ENCODE measurements at places on chromosomes 11 and 22.

DNA sequence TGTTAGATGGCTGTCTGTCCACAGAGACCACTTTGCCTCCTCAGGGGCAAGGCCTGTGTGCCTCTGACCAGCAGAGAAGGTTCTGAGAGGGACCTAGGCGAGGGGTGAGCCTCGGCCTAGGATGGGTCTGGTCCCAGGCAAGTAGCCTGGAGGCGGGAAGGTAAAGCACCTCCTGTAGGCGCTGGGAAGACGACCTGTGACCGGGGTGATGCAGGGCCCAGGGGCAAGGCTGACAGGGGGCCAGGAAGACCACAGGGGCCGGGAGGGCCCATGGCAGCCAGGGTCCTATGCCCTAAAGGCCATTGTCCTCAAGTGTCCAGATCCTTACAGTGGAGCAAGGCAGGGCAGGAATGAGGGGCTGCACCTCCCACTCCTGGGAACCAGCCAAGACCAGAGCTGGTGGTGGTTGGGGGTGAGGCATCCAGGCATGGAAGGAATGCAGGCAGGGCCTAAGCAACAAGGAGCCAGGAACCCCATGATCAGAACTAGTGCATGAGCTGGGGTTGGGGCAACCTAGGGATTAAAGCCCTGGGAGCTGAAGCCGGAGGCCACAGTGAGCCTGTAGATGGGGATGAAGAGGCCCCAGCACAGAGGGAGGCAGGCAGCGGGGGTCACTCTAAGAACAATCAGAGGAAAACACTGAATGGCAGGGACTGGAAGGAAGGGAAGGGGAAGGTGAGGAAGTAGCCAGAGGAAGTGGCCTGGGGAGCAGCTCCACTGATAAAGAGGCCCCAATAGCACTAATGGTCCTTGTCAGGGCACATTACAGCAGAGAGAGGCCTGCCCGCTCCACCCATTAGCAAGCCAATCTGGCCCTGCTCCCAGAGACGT lies 32.9 kb upstream of the KLHL35 start:
- no peak for DNase-seq

GRCh38 chr11:61095021-61095420 lies 7.3 kb upstream of the CD5 start:
- DNase-seq = no peak

DNA sequence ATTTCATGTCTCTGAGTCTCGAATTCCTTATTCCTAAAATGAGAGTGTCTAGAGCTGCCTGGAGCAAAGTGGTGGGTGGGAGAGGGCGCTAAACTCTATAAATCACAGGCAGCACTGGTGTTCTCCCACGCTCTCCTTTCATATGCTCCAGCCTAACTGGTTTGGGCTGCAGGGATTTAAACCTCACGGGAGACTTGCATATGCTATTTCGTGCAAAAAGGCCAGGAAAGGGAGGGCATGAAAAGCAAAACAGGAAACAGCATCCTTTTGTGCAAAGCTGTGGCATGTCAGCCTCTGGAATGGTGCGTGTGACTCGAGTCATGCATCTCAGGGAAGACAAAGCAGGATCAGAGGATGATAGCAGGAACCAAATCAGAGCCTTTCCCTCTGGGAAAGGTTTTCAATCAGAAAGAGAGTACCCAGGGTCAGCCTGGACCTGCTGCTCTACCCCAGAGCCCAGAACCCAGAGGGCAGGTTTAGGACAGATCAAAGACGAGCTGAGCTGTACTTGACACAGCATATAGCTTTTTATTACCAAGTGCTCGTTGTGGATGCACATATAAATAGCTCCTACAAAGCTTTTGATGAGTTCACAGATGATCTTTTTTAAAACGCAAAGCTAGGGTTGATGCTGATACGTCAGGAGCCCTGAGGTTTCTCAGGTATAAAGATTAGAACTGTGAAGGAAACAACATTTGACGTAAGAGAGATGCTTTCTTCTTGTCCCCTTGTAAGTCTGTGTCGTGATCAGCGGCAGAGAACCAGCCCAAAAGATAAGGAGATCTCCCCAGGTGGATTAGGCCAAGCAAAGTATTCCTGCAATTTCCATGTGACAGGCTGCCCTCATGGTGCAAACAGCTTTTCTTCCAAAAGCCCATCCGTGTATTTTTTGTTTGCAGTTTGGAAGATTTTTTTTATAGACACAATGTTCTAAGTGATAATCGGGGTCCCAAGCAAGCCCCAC lies 46.2 kb upstream of the YWHAH start:
- no peak for DNase-seq

DNA sequence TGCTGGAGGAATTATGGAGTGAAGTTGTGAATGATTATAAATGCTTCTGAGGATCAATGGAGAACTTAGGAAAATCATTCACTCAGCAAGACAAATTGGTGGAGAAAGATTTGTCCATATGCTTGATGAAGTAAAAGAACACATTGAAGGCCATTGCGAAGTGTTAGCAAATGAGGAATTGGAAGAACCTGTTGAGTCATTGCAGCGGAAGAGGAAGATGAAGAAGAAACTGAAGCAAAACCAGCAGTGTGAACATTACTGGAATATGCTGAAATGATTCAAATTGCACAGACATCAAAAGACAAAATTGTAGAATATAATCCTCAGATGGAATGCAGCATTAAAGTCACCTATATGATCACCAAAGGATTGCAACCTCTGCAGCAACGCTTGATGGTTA lies 168.1 kb downstream of the ADAMTS15 start:
- DNase-seq = no peak

DNA sequence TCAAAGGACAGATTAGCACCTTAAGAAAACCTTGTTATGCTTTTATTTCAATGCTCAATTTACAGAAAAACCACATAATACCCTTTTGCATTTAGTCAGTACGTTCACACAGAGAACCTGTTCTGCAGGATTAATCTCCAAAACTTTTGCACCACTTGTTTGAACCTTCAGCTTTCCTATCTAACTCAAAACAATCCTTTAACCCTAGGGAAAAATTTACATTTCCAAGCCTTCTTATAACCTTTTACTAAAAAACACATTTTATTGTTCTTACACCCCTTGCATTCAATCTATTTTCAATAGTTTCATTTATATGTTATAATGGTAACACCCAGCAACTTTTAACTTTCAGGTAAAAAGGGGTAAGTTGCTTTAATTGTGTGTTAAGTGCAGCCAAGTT lies 952.5 kb upstream of the CNTN5 start:
- no peak for DNase-seq

DNA sequence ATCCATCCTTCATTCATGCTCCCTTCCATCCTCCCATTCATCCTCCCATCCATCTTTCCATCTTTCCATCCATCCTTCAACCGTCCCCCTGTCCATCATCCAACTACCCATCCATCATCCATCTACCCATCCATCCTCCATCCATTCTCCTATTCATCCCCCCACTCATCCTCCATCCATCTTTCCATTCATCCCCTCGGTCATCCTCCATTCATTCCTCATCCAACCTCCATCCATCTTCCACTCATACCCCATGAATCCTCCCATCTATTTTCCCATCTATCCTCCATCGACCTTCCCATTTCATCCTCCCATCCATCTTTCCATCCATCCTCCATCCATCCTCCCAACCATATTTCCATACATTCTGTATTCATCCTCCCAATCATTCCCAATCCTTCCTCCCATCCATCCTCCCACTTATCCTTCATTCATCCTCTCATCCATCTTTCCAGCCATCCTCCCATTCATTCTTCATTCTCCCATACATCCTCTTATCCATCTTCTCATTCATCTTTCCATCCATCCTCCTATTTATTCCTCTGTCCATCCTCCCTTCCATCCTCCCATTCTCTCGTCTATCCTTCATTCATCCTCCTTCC lies 29.9 kb downstream of the IGLL1 start:
- DNase-seq = no peak

- DNase-seq = no peak
These were observed 2.5 kb downstream of the BDNF start for GRCh38 chr11:27697679-27698275.

DNA sequence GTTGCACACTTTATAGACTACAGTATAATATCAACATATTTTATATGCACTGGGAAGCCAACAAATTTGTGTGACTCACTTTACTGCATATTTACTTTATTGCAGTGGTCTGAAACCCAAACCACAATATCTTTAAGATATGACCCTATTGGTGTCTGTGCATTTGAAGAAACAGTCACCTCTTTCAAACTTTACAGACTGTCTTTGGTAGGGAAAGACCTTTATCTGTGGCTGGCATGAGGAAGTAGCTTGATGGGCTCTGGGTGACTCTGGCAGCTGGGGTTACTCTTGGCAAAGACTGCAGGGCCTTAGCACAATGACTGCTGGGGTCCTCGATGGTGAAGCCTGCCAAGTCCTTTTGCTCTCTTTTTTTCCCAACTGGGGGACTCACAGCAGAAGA lies 21.3 kb upstream of the ABTB2 start:
- DNase-seq = no peak

DNA sequence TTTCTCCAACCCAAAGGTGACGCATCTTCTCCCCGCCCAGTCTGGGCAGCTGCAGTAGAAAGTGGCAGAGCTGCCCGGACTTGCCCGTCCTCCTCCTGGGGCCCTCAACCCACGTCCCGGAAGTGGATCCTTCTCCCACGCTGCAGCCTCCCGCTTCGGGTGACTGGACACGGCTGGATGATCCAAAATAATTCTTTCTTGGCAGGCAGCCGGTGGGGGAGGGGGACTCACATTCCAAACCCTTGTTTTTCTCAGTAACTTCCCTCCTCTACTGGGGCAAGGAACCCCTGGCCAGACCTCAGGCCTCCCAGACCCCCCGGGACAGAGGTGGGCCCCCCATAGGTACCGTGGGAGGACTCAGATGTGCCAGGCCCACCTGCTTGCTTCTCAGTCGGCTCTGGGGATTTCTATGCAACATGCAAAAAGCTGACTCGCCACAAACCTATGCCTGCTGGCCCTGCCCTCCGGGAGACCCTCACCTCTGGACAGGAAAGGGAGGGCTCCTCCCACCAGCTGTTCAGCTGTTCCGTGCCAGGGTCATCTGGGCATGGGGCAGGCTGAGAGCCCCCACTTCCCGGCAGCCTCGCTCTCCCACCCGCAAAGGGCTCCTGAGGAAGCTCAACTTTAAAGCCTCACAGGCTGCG lies 1.4 kb downstream of the PLXNB2 start:
- no peak for DNase-seq

DNA sequence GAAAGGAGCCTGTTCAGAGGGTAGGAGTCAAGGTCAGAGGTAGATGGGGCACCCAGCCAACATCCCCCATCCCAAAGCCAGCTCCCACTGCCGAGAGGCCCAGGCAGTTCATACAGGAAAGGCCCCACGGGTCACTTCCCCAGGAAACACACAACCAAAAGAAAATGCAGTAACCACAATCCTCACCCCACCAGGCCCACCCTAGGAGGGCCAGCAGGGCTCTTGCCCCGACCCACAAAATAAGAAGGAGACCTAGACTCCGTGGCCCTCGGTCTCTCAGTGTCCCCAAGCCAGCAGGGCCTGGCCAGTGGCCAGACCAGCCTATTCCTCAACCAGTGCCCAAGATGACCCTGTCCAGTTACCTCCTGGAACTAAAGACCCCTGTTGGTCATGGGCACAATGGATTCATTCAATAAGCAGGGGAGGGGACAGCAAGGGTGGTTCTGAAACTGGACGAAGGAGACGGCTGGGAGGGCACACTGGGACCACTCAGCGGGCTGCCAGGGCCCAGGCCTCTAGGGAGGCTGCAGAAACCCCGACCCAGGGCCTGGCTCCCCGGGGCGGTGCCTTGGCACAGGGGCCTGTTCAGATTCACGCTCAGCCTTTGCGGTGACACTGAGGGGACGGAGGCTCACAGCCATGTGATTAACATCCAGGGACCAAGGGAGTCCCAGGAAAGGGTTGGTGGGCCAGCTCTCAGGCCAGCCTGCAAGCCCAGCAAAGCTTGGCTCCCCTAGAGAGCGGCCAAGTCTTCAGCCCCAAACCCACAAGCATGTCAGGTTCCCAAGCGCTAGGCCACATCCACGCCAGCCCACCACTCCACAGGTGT lies 5.5 kb downstream of the RAB3IL1 start:
- DNase-seq = no peak

DNA sequence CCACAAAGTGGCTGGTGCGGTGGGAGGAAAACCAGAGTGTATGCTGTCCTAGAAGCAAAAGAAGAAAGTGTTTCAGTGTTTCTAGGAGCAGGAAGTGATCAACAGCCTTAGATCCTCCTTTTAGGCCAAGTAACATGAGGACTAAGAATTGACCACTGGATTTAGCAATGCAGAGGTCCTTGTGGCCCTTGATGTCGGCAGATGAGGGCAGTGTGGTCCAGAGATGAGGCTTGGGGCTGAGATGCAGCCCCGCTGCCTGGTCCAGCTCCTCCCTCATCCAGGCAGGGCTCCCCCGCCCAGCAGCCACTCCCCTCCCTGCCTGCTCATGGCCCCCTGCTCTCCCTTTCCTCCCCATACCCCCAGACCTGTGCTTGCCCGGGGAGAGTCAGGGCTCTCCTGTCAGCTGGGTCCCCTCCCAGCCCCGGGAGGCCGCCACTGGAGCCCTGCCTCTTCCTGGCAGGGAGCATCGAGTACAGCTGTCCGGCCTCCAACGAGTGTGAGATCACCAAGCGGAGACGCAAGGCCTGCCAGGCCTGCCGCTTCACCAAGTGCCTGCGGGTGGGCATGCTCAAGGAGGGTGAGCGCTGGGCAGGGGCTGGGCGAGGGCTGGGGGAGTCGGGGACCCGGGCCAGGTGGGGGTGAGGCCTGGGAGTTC lies 3.7 kb downstream of the TRMT112 start:
- DNase-seq = no peak

- DNase-seq = no peak
These were observed 76.3 kb downstream of the FAM168A start for GRCh38 chr11:73521621-73522020.

GRCh38 chr22:22245935-22246525 lies 1.4 kb downstream of the VPREB1 start:
- no peak for DNase-seq

- DNase-seq = no peak
These were observed 29.0 kb upstream of the ADORA2A start for GRCh38 chr22:24398409-24398808.

- no peak for DNase-seq
These were observed 1392.4 kb downstream of the TBC1D22A start for GRCh38 chr22:48154943-48155240.

- DNase-seq = no peak
These were observed 41.2 kb upstream of the POLD3 start for GRCh38 chr11:74550991-74551753.

DNA sequence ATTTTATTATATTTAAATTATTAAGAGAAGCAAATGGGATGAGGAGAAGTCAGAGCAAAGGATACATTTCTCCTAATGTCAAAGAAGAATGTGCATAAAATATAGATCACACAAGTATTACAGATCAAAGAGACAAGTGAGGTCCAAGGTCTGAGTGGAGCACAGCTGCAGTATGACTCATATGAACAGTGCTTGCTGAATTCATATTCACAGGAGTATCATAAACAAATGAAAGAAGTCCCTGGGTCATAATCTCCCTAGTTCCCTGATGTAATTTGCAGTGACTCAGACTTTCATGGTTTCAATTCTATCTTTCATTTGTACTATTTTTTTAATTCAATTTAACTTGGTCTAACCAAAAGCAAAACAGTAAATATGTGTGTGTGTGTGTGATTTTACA lies 499.0 kb upstream of the CCDC179 start:
- no peak for DNase-seq

Measured in stimulated activated CD4-positive, alpha-beta T cell treated with anti-CD3 and anti-CD28 coated beads, Interleukin-1b, Interleukin-23, amount 100 ng/mL, for 1 hour (primary cell).